Dermis microvascular lymphatic vessel endothelial cell (primary cell): ENCODE measurements at places on chromosomes 2 and 18. TPM values are rescaled to one million over a fixed set of nuclear protein-coding genes. Genes with fewer than 3 reads are reported as not detected.

Gene EMILIN2
- 1.3 and 2.1 TPM in 2 replicates for total RNA-seq

Gene CBLN2
- total RNA-seq, result under 0.01 TPM in 1 of 2 replicates, not detected in the other

- DNase-seq, result peak; percentile 29
These were observed 64.6 kb upstream of the TANC1 start for GRCh38 chr2:158903711-158904405.

- DNase-seq, result no peak
These were observed 164.3 kb downstream of the NEDD4L start for GRCh38 chr18:58208207-58208932.

- no peak for DNase-seq
These were observed 31.5 kb downstream of the SESTD1 start for GRCh38 chr2:179233083-179233490.

DNA sequence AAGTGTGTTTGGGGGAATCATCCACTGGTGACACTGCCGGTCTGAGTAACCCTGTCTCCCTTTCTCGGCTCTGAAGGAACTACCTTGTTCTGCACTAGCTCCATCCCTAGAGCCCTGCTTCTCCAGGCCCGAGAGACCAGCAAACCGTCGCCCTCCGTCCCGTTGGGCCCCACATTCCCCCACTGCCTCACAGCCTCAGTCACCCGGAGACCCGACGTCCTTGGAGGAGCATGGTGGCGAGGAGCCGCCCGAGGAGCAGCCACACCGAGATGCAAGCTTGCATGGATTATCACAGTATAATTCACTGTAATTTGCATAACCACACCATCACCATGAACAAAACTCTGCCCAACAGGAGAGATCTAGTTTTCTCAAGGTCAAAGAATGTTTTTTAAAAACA lies 126.2 kb downstream of the MTCL1 start:
- no peak for DNase-seq

DNA sequence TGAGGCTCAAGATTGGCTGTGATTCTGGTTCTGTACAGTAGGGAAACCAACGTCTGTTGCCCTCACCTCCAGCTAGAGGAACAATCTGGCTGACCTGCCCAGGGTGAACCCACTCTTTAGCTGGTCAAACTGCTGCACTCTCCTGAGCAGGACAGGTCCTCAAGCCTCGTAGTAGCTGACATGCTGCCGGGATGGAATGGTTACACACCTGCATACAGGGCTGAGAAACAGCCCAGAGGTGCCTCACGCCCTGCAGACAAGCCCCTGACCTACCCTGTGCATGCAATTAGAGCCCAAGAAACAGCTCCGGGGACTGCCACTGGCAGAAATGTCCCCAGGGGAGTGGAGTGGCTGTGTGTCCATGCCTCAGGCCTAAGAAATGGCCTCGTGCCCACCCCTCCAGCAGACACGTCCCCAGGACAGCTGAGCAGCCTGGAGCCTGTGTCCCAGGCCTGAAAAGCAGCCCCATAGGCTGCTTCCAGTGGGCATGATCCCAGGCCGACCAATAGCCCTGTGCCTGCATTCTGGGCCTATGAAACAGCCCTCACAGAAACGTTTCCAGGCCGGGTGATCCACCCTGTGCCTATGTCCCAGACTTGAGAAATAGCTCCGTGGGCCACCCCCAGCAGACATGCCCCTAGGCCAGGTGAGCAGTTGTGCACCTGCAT lies 25.4 kb downstream of the BOLL start:
- DNase-seq, result no peak

DNA sequence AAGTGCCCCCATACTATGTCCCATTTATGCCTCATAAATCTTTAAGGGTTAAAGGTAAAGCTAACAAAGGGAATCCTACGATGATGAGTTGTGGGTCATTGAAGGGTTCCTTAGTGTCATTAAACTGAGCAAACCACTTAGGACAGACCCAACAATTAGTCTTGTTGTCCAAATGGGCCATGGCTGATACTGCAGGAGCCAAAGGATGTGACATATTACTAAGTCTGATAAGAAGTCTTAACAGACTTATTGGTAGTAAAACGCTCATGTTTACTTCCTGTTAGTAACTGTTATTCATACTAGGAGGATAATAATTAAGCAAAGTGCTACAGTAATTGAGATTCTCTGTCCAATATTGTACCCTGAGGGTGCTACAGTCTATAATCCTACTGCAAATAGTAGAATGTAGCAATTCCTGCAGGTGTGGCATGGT lies 96.8 kb downstream of the PTPN4 start:
- no peak for DNase-seq

- no peak for DNase-seq
These were observed 20.9 kb downstream of the ARMC9 start for GRCh38 chr2:231219289-231219688.

- no peak for DNase-seq
These were observed 248.6 kb downstream of the EPHA4 start for GRCh38 chr2:221323513-221323912.

- no peak for DNase-seq
These were observed 69.9 kb upstream of the FSIP2 start for GRCh38 chr2:185668710-185669109.

- DNase-seq, result peak; percentile 10
These were observed 170.0 kb downstream of the DNAH7 start for GRCh38 chr2:195898505-195899191.
